ENCODE measurements at places on chromosomes 4 and X. TPM values are rescaled to one million over a fixed set of nuclear protein-coding genes. Genes with fewer than 3 reads are reported as not detected.
A peak's percentile ranks its signal among the peaks of the same experiment; 100 is the strongest.

Gene PASD1
- not detected for total RNA-seq

DNA sequence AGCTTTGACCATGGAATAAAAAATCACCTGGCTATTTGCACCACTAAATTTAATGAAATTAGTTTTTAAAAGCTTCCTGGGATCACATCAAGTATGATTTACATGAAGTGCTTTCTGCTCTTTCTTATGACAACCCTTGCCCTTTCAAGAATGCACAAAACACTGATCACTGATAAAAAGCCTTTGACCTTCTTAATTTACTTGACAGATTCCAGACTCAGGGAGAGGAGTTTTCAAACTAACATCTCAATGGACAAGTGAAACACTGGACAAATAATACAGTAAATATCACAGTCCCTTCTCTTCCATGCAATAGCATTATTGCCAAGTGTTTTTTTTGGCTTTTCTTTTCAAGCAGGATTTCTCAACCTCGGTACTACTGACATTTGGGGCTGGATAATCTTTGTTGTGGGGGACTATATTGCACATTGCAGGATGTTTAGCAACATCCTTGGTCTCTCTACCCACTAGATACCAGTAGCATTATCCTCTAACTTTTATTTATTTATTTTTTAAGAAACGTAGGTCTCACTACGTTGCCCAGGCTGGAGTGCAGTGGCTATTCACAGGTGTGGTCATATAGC, 86.3 kb downstream of the ZNF827 start:
- no peaks in the 10 kb centered on the region for H3K27me3 ChIP-seq
- H3K36me3 ChIP-seq: peaks cover 4% of the 10 kb centered on the region
- DNase-seq: no peak
- peaks cover 10% of the 10 kb centered on the region for H3K4me1 ChIP-seq
- H3K4me3 ChIP-seq: no peak overlapping the region
- no peak overlapping the region for H3K27ac ChIP-seq

DNA sequence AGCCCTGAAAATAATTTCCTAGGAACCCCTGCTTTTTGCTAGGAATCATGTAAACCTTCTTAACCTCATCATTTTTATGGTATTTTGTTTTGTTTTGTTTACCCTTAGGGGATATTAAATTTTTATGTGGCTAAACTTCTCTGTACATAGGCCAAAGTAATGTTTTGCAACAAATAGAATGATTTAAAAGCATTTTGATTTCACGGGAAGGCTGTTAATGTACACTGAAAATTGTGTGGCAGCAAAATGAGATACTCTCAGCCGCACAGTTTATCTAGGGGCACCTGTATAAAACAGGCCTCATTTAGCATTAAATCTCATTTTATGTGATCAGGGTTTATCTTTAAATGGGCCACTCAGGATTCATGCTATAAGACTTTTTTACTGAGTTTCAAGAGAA, 175.0 kb downstream of the ANTXR2 start:
- DNase-seq: no peak
- no peaks in the 10 kb centered on the region for H3K36me3 ChIP-seq
- no peaks in the 10 kb centered on the region for H3K27me3 ChIP-seq

GRCh38 chr4:159006202-159006601, 96.7 kb upstream of the RAPGEF2 start:
- H3K27me3 ChIP-seq: no peaks in the 10 kb centered on the region
- H3K27ac ChIP-seq: peak overlapping the region; percentile 68
- H3K4me3 ChIP-seq: no peak overlapping the region
- DNase-seq: peak; percentile 51
- peaks cover 9% of the 10 kb centered on the region for H3K4me1 ChIP-seq
- H3K36me3 ChIP-seq: no peaks in the 10 kb centered on the region

Measured in transverse colon (tissue), 4 donors.